Stimulated activated CD4-positive, alpha-beta T cell treated with anti-CD3 and anti-CD28 coated beads, Interleukin-1b, Interleukin-23, amount 100 ng/mL, for 48 hours (primary cell): ENCODE measurements at places on chromosomes 11 and 22.

- DNase-seq, result no peak
These were observed 129.1 kb upstream of the ARHGAP42 start for GRCh38 chr11:100557830-100558611.

DNA sequence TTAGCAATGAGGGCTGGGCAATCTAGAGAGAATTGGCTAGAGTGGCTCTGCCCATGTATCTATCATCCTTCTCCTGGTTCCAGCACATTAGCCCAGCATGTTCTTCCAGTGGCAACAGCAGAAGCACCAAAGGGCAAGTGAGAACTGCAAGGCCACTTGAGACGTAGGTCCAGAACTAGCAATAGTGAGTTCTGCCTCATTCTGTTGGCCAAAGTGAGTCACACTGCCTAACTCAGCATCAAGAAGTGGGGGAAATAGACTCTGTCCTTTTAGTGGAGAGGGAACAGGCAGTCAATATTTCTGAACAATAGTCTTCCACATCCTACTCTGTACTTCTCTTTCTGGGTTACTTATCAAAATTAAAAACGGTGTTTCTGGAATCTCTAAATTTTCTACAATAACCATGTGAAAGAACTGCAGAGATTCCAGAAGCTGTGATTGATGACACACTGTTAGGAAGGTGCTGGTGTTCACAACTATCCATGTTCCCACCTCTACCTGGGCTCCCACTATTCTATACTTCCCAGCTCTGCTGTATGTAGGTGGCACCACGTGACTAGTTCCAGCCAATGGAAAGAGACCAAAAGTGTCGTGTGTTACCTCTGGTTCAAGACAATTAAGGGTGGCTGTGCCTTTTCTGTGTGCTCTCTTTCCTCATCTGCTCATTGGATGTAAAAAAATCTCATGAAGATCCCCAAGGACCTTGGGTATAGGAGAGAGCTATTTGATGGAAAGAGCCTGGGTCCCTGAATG is 23.4 kb upstream of the GRK3 start:
- DNase-seq, result no peak

GRCh38 chr11:119483881-119484371 is 61.0 kb upstream of the THY1 start:
- no peak for DNase-seq

DNA sequence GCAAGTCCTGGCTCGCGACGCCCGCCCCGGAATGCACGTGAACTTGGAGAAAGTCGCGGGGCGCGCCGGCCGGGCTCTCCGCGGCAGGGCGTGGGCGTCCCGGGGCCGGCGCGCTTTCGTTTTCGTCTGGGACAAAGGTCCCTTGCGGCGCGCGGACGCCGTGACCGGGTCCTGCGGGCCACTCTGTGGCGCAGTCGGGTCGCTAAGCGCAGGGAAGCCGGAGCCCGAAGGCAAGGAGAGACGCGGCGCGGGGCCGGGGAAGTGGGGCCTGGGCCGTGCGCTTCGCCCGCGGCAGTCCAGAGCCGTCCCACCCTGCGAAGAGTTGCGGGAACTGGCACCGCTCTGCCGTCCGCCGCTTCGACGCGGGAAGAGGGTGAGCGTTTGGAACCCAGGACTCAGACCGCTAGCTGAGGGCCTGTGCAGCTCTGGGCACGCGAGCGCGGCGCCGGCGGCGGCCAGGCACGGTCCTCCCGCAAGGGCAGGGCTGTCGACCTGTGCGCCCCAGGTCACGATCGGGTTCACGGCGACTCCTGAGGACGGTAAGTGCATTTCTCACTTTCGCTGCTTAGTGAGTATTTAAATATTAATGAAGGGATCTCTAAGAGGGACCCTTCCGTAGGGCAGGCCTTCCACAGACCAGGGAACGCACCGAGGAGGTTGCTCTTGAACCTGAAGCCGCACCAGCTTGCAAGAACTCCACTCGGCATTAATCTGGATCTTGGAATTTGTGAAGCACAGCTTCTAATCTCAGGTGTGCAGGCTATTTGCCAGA is 78.0 kb upstream of the PPARA start:
- DNase-seq, result peak; percentile 48

GRCh38 chr22:37063431-37064420 is 12.2 kb downstream of the KCTD17 start:
- DNase-seq, result no peak

GRCh38 chr11:19234231-19234817 is 6.4 kb downstream of the E2F8 start:
- no peak for DNase-seq

DNA sequence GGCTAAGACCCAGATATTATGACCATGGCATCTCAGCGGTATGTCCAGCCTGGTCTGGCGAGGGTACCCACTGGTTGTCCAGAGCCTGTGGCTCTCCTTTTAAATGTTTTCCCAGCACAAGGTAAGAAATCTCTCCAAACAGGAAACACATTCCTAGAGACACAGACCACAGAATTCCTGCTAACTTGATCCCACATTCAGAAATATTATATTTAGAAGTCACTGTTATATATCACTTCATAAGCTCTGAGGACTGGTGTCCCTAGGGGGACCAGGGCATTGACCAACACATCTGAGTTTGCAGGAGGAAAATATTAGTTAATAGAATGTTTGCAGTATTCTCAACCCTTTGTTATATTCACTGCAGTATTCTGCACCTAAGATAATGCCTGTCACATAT is 23.1 kb downstream of the TMPRSS13 start:
- DNase-seq, result no peak

DNA sequence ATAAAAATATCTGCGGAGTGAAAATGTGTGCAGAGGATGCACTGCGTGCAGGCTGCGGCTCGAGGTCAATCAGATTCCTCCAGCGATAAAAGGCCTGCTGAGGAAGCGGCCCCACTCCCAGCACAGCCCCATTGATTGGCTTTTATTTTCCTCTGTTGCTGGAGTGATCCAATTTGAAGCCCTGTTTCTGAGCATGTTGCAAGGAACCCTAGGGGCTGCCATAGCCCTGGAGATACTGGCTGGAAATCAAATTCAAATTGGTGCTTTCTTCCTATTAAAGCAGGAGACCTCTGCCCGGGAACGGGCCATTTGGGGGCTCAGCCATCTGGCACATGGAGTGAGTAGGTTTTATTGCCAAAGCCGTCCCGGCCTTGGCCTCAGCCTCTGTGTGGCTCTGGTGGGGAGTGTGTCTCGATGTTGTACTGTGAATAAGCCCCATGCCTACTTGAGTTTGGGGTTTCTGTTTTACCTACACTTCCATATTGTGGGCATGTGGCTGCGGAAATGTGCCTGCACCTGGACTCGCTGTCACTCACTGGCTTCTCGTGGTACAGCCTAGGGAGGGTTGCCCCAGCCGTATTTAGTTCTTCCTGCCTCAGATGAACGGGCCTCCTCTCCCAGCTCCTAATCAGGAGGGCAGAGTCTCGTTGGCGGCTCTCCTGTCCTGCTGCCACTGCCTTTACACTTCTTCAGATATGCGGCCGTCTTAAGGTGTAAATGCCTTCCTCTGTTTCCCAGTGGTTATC is 25.6 kb downstream of the PARVB start:
- DNase-seq, result no peak

GRCh38 chr11:111913031-111913861 is 712 bp downstream of the HSPB2 start:
- no peak for DNase-seq

- DNase-seq, result no peak
These were observed 49.1 kb downstream of the ADAMTS8 start for GRCh38 chr11:130379276-130379675.

GRCh38 chr11:75516886-75517285 is 8.9 kb downstream of the GDPD5 start:
- DNase-seq, result no peak

- DNase-seq, result no peak
These were observed 59.6 kb downstream of the MTNR1B start for GRCh38 chr11:93028960-93029522.

DNA sequence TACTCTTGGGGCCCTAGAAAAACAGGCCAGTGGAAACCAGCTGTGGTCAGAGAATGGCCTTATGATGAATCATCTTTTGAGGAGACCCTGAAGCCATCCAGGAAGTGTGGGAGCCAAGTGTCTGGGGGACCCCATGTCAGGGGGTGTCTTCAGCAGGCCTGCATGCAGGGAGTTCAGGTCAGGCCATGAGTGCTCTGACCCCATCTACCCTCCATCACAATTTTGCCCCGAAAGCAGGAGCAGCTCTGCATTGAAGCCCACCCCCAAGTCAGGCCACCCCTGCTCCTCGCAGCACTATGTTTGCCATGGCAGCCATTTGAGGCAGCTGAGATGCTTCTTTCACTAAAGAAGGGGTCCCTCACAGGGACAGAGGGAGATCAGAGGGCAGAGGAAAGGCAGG is 41.3 kb downstream of the CHST1 start:
- no peak for DNase-seq

GRCh38 chr11:84526250-84526649 is 1100.9 kb downstream of the DLG2 start:
- no peak for DNase-seq

GRCh38 chr22:21098099-21098671 is 52.4 kb downstream of the LRRC74B start:
- no peak for DNase-seq

DNA sequence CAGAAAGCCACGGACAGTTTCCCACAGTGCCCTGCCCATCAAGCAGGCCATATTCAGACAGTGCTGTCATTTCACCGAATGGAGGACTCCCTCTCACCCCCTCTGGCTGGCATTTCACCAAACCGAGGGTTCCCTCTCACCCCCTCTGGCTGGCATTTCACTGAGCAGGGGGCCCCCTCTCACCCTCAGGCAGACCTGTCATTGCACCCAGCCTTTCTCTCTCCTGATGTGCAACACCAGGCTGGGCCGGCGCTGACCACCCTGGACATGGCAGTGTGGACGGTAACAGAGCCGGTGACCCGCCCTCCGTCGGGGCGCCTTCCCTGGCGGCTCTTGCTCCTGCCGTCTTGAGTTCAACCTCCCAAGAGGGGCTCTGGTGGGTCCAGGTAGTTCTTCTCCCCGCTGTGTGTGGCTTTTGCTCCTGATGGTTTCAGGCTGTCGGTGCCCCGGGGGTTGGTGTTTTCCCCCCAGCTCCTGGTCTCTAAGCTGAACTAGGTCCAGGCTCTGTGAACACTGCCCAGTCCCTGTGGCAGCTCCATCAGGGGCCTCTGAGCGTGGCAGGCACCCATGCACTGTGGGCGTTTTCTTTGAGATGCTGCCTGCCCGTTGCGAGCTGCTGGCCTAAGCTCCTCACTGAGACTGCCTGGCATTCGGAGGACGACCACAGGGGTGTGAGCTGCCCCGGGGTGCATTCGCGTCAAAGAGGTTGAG is 46.9 kb downstream of the SMIM38 start:
- no peak for DNase-seq

GRCh38 chr11:29328961-29329441 is 687.8 kb downstream of the KCNA4 start:
- no peak for DNase-seq

GRCh38 chr11:1859004-1859403 is 6.1 kb downstream of the LSP1 start:
- no peak for DNase-seq

- DNase-seq, result no peak
These were observed 639.3 kb upstream of the KIRREL3 start for GRCh38 chr11:127639916-127640315.

- no peak for DNase-seq
These were observed 3.8 kb downstream of the HEPN1 start for GRCh38 chr11:124922831-124923230.

DNA sequence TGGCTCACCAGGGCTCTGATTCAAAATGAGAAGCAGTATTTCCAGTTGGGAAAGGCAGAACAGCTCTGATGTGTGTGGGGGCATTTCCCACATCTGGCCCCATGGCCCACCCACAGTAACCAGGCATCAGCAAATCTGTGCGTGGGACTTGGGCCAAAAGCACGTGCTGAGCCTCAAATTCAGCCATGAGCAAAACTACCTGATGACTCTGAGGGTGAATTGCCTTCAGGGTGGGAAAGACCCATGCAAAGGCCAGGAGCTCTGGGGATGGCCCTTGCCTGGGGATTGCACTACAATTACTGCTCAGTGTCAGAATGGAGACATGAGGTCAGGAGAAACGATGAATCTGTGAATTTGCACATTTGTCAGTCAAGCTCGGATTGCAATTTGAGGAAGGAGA is 20.9 kb downstream of the TP53AIP1 start:
- no peak for DNase-seq

DNA sequence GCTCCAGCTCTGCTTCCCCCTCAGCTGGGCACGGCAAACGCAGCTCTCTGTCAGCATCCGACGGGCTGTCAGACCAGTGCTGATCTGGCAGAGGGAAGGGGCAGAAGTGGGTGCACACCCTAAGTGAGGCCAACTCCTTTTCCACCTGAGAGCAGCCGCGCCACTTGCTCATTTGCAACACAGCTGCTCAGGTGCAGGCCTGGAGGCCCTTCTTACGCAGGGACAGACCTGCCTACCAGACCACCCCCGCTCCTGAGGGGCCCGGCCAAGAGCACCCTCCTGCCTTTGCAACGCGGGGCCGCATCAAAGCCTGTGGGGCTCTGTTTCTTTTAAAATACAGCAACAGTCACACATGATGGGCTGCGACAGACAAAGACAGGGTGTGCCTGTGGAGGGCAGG is 47.8 kb upstream of the BID start:
- no peak for DNase-seq

- no peak for DNase-seq
These were observed 3.0 kb upstream of the SLCO2B1 start for GRCh38 chr11:75147875-75148263.

GRCh38 chr11:43578346-43579170 is 102.0 kb upstream of the HSD17B12 start:
- DNase-seq, result no peak

DNA sequence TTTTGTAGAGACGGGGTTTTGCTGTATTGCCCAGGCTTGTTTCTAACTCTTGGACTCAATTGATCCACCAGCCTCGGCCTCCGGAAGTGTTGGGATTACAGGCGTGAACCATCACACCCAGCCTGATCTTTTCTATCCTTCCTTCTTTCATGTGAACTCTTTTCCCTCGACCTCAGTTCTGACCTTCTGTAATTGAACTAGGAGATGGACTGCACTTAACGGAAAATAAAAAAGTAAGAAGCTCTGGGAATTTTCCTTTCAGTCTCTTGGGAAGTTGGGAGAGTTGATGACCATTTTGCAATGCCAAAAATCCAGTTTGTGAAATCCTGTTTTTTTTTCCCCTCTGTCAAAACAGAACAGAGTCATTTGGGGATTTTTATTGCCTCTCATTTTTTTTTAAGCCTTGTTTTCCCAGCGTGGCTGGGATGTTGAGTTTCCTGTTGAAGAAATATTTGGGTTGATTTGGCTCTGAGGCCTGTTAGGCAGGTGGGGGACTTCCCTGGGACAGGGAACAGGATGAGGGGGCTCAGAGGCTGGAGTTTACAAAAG is 26.9 kb upstream of the CYB5R3 start:
- DNase-seq, result no peak

DNA sequence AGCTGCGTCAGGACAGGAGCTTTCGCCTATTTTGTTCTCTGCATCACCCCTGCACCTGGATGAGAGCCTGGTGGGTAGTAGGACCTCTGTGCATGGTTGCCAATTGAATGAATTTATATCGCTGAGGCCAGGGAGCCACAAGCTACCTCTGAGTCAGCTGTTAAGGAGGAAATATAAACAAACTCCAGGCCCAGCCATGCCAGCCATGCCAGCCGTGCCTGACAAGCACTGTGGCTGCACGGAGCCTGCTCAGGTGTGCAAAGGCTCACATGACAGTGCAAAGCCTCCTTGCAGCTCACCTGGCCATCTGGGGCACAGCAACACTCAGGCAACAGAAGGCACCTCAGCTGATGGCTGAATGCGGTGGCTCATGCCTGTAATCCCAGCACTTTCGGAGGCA is 33.7 kb upstream of the LINC01488 start:
- no peak for DNase-seq

- no peak for DNase-seq
These were observed 130.3 kb downstream of the ENTHD1 start for GRCh38 chr22:39763276-39763675.
